ENCODE measurements at places on chromosomes 5 and 9.

- DNase-seq, result no peak
Observed at GRCh38 chr9:32487981-32488380, 38.0 kb downstream of the RIGI start.

- no peak for DNase-seq
Observed at GRCh38 chr9:136860933-136861873, 4.9 kb downstream of the EDF1 start.

DNA sequence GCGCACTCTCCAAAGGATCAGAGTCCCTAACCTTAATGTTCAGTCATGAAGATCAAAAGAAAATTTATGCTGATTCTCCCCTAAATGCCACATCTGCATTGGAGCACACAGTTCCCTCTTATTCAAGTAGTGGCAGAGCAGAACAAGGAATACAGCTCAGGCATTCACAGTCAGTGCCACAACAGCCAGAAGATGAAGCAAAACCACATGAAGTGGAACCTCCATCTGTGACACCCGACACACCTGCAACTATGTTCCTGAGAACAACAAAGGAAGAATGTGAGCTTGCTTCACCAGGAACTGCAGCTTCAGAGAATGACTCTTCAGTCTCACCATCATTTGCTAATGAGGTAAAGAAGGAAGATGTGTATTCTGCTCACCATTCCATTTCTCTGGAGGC is 40.0 kb downstream of the CMYA5 start:
- DNase-seq, result no peak

DNA sequence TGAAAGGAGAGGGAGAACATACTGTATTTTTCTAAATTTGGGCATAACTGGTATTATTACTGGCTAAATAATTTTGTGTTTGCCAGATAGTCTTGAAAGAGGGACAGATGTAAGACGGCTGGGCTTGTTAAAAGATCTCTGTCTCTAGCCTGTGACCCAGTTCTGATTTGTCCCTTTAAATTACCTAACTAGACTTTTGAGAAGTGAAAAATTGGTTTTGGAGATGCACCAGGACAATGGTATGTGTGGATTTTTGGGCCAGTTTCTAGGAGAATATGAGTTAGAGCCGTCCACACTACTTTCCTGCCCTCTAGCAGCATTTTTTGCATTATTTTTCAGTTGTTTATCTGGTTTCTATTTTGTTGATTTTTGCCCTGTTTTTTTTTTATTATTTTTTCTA is 33.5 kb downstream of the LNPEP start:
- no peak for DNase-seq

DNA sequence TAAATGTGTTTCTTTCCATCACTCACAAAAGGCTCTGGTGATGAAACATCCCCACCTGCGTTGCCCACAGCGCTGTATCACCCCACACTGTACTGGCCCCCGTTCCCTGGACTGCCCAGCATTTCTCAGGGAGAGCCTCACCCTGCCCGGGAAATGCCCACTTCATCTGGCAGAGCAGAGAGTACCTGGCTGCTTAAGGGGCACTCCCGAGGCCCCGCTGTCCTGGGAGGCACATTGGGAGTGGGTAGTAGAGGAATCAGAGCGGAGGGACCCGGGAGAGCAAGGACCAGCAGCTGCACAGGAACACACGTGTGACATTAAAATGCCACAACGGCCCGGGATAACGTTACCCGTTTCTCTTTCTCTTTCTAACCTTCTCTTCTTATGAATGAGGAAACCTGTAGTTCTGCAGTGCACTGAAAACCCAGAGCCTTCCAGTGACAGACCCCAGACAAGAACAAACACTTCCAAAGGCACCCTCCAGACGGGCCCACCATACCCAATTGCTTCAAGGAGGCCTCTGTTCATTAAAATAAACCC is 110.0 kb downstream of the ROR2 start:
- no peak for DNase-seq

GRCh38 chr5:2764581-2764980 is 13.1 kb upstream of the IRX2 start:
- no peak for DNase-seq

- peak; percentile 34 for DNase-seq
Observed at GRCh38 chr9:86354818-86355309, 654 bp upstream of the TUT7 start.

- no peak for DNase-seq
Observed at GRCh38 chr9:92911511-92912475, 34.0 kb upstream of the ZNF484 start.

GRCh38 chr5:171115519-171115918 is 193.5 kb upstream of the TLX3 start:
- DNase-seq, result no peak

DNA sequence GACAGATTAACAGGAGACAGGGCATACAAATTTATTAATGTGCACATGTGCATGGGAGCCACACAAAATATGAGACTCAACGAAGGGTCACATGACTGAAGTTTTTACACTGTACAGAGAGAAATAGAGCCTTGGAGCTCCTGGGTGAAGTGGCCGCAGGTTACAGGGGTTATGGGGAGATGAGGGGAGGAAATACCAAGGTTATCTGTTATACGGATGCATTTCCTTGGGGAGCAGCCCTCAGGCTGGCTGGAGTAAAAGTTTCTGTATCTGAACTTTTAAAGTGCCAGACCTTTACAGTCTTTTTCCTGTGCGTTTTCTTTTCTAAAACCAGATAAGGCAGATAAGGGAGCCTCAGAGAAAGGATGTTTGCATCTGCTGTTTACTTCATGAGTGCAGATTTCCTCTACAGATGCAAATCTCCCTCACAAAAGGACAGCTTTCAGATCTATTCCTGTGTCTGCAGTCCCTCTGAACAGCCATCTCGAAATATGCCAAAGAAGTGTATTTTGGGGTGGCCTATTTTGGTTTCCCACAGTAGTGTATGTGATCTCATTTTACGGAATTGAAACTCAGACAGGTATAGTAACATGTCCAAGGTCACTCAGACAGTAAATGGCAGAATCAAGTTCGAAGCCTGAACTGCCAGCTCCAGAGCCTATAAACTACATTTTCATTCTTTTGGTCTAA is 139.3 kb upstream of the FBXL17 start:
- no peak for DNase-seq

GRCh38 chr9:95226921-95227320 is 90.6 kb downstream of the FANCC start:
- no peak for DNase-seq

DNA sequence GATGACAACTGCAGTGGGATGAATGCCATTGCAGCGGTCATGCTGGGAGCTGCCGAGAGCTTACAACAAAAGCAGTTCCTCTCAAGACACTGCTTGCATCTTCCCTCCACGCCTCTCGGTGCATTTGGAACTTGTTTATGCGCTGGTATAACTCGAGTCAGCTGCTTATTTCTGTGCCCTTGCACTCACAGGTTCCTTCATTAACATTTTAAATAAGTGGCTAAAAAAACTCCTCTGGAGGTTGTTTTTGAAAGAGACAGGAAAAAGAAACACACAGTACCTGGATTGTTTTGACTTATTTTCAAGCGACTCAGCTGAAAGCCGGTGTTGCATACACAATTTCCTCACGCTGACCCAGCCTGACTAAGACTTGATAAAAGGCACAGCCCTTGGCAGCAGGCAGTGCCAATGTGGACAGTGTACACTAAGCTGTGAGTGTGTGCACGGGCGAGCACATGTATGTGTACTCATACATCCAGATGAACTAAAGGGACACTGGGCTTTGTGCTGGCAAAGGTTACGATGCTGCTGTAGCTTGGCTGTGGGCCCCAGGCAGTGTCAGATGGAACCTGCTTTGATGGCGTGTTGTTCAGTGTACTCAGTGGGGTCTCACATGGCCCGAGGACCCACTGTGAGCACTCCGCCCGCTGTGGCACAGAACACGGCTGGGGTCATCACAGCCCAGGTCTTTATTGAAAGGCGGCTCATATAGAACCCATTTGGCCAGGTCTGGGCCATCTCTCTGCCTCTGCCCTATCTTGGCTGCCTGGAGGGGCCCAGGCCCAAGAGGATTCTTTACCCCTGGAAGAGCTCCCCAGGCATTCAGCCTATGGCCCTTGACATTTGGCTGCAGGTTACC is 92.3 kb downstream of the ANKRD33B start:
- DNase-seq, result no peak

DNA sequence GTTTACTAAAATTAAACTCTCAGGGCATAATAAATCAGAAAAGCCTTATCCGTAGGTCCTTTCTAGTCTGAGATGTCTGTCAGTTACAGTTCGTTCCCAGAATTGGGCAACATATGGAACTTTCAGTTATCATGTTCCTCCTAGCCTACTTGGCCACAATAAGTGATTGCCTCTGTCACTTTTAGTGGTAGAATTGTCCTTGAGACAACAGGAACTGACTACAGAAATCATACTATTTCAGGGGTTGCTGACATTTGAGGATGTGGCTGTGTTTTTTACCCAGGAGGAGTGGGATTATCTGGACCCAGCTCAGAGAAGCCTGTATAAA is 956 bp downstream of the ZNF189 start:
- DNase-seq, result no peak

GRCh38 chr5:141663506-141663905 is 12.3 kb upstream of the FCHSD1 start:
- no peak for DNase-seq

GRCh38 chr5:151240924-151241635 is 11.9 kb upstream of the GM2A start:
- DNase-seq, result no peak

- peak; percentile 4 for DNase-seq
Observed at GRCh38 chr5:116273448-116274242, 188.8 kb downstream of the COMMD10 start.

DNA sequence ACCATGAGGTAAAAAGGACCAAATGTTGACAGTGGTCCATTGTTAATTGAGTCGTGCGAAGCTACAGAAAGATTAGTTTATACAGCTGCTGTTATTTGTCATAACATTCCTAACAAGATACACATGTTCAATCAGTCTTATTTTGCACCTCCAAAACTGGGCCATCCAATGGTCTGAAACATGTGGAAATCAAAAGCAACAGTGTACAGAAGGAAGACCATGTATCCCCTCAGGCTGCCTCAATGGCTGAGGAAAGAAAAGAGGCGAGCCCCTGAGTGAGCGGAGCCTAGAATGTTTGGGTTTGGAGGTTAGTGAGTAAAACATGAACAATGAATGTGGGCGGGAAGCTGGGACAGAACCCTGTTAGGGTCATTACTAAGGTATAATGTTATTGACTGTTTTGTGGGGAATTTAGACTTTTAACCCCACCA is 35.6 kb downstream of the NFIB start:
- no peak for DNase-seq

GRCh38 chr5:168312606-168313295 is 21.3 kb downstream of the WWC1 start:
- DNase-seq, result no peak

DNA sequence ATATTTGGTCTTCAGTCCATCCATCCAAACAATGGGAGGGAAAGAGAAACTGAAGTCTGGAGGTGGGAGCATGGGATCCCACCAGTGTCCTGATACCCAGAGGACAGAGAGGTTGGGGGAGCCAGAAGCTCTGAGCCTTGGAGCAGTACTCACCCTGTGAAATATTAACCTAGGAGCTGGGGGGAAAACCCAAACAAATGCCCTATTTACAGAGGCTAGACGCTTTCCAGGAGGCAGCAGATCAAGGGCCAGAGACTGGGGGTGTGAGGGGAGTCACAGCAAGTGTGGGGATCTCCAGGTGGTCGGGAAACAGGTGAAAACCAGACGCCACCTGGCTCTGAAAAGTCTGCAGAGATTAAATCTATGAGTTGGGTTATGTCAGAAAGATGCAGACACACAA is 6.2 kb downstream of the ZER1 start:
- DNase-seq, result no peak

DNA sequence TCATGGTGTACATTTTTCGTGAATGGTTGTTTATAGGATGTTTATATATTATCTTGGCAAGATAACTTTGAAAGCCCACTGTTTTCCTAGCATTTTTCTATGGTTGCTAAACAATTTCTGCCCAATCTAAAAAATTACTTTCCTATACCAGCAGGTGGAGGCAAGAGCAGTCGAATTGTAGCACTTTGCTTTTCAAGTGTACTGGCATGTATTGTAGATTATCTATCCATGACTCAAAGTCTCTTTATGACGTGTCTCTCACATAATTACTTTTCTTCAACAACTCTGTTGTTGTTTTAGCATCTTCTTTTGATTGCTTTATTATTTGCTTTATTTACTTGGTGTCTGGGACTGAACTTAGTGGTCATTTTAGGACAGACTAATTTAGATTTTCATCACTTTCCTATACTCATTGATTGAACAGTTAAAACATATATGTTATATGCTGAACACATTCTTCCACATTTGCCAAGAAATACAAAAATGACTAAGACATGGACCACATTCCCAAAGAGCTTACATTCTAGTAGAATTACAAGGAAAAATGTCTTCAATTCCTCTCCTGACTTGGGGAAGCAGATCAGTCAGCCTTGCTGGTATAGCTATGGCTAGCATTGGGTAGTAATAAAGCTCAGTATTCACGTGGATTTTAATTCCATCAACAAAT is 20.7 kb downstream of the NLN start:
- DNase-seq, result peak; percentile 41

DNA sequence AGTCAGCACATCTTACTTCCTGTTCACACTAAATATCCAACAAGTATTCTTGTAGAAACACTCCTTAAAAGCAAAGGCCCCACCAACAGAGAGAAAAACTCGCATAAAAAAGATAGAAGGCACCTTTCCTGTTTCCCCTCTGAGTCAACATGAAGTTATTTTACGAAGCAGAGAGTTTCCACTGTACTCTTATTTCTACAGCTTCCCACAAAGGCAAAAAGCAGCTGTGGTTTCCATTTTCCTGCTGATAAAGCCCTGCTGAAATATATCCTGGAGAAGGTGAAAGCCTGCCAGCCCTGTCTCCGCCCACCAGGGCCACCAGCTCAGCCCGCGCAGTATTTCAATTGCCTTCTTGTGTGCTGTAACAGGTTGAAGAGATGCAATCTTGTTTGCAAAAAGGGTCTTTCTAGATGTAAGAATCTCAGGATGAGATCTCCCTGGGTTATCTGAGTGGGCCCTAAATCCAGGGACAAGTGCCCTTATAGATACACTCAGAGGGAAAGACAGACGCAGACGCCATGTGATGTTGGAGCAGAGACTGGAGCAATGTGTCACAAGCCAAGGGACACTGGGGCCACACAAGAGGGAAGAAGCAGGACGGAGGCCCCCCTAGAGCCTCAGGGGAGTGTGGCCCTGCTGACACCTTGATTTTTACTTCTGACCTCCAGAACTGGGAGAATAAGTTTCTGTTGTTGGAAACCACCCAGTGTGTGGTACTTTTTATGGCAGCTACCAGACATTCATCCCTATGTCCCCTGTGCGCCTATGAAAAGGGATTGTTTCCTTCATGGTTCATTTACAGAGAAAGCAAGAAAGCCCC is 19.9 kb downstream of the SEMA4D start:
- DNase-seq, result no peak

DNA sequence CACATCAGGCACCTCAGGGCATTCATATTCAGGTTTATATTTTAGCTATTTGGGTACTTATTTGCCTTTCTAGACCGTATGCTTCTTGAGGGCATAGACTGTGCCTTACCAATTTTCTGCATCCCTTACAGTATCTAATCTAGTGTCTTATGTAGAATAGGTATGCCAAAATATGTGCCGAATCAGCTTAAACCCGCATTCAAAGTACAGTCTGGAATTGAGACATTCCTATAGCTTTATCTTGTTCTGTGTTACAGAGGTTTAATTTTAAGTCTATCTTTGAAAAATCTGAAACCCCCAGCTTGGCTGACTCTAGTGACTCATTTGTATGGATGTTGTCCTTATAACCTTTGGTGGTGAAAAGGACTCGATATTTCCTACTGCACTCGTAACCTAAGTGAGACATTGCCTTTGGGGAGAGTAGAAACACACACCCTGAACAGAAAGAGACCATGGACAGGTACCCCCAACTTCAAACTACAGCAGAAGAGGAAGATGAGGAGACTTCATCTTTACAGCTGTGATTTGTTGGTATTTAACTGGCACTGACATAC is 27.0 kb upstream of the TMOD1 start:
- DNase-seq, result no peak

- no peak for DNase-seq
Observed at GRCh38 chr5:149667084-149667828, 62.9 kb upstream of the PPARGC1B start.

Measured in cerebellar cortex (tissue), 1 donor.